Naive thymus-derived CD8-positive, alpha-beta T cell (primary cell): ENCODE measurements at places on chromosomes 1 and 21.
A peak's percentile ranks its signal among the peaks of the same experiment; 100 is the strongest.

- H3K27me3 ChIP-seq: no peaks in the 10 kb centered on the region
- peaks cover 32% of the 10 kb centered on the region for H3K4me1 ChIP-seq
- H3K4me3 ChIP-seq: no peak overlapping the region
- H3K27ac ChIP-seq: no peak overlapping the region
- DNase-seq: no peak
These were observed 197.1 kb downstream of the TOMM20 start for GRCh38 chr1:234931404-234931973.

- peak overlapping the region; percentile 72 for H3K4me3 ChIP-seq
- peak overlapping the region; percentile 99 for H3K27ac ChIP-seq
- no peaks in the 10 kb centered on the region for H3K27me3 ChIP-seq
- peaks cover 79% of the 10 kb centered on the region for H3K4me1 ChIP-seq
- H3K36me3 ChIP-seq: no peaks in the 10 kb centered on the region
- peak; percentile 58 for DNase-seq
These were observed 15.9 kb upstream of the BTG2 start for GRCh38 chr1:203289281-203289981.

GRCh38 chr21:45498646-45499000 is 43.6 kb downstream of the SLC19A1 start:
- no peak for DNase-seq
- H3K4me1 ChIP-seq: no peaks in the 10 kb centered on the region
- H3K27ac ChIP-seq: no peak overlapping the region
- H3K27me3 ChIP-seq: no peaks in the 10 kb centered on the region
- no peak overlapping the region for H3K4me3 ChIP-seq

DNA sequence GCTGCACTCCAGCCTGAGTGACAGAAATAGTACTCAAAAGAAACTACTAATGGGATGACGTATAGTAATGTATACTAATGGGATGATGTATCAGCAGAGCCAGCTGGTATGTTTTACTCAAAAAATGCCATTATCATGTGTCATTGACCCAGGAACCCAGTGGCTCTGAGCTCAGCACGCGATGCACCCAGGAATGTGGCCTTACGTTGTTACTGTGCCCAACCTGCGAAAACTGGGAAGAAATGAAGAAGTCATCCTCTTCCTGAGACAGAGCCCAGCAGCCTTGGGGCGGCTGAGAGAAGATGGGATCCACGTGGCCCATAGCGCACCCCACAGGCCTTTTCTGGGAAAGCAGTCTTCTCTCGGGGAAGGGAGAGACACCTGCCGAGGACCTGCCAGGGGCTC is 8.8 kb downstream of the UBE2J2 start:
- H3K4me1 ChIP-seq: peaks cover 13% of the 10 kb centered on the region
- H3K27ac ChIP-seq: no peak overlapping the region
- H3K27me3 ChIP-seq: no peaks in the 10 kb centered on the region
- H3K4me3 ChIP-seq: no peak overlapping the region
- DNase-seq: peak; percentile 27
- no peaks in the 10 kb centered on the region for H3K36me3 ChIP-seq

DNA sequence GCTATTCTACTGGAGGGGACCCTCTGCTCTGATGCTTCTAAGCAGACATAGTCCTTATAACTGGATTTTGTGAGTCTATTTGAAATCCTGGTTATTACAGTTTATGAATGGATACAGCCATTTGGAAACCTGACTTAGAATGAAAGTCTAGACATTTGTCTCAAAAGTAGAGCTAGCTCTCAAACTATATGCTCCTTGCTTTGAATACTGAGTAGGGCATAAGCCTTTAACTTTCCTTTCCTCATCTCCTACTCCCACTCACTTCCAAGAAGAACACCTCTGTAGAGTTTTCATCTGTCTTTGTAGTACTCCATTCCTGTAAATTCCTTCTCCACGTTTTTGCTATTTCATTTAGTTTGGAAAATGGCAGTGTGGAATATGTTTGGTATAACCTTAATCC is 9.0 kb upstream of the ARID1A start:
- H3K4me1 ChIP-seq: peaks cover 20% of the 10 kb centered on the region
- H3K27me3 ChIP-seq: no peaks in the 10 kb centered on the region
- H3K36me3 ChIP-seq: no peaks in the 10 kb centered on the region
- DNase-seq: no peak
- H3K4me3 ChIP-seq: no peak overlapping the region

GRCh38 chr1:40690771-40691537 is 550 bp upstream of the NFYC start:
- peaks cover 27% of the 10 kb centered on the region for H3K4me1 ChIP-seq
- H3K27ac ChIP-seq: peak overlapping the region; percentile 92
- no peak for DNase-seq
- peaks cover 11% of the 10 kb centered on the region for H3K36me3 ChIP-seq
- no peaks in the 10 kb centered on the region for H3K27me3 ChIP-seq

DNA sequence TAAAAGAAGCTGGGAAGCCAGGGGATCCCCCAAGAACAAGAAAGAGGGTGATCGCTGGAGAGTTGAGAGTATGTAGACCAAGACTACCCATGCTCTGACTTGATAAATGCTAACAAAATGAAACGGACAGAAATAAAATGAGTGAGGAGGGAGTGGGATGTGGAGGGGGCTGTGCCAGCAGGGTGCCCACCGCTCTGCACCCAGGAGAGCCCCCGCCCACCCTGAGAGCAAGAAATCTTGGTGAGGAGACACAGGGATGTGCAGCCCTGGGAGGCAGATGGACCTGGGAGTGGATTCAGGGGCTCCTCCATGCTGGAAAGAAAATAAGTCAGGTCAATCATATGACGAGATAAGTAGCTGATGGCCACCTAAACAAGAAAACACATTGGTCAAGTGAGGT is 590.9 kb downstream of the AJAP1 start:
- H3K27me3 ChIP-seq: peaks cover 4% of the 10 kb centered on the region
- H3K4me3 ChIP-seq: no peak overlapping the region
- DNase-seq: no peak

GRCh38 chr21:29235714-29236197 is 63.0 kb upstream of the BACH1 start:
- peak overlapping the region; percentile 2 for H3K4me3 ChIP-seq
- H3K36me3 ChIP-seq: no peaks in the 10 kb centered on the region
- H3K27ac ChIP-seq: no peak overlapping the region
- H3K27me3 ChIP-seq: peaks cover 2% of the 10 kb centered on the region
- no peak for DNase-seq

DNA sequence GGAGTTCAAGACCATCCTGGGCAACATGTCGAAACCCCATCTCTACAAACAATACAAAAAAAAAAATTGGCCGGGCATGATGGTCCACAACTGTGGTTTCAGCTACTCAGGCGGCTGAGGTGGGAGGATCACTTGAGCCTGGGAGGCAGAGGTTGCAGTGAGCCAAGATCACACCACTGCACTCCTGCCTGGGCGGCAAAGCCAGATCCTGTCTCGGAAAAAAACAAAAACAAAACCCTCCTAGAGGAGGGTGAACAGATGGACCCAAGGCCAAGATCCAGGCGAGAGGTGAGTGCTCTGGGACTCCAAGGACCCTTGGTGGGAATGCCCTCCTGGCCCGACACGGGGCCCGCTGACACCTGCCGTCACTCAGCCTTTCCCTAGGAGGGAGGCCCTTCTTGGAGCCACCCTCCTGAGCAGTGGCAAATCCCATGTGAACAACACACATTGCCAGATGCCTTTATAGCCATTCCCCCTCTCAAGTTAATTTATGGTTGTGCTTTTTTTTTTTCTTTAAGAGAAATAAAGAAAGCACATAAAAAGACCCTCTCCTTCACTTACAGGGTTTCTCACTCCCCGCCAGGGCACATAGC is 380 bp downstream of the TFF2 start:
- H3K4me1 ChIP-seq: no peaks in the 10 kb centered on the region
- peaks cover 10% of the 10 kb centered on the region for H3K36me3 ChIP-seq
- H3K27me3 ChIP-seq: no peaks in the 10 kb centered on the region

- H3K27me3 ChIP-seq: peaks cover 2% of the 10 kb centered on the region
- H3K36me3 ChIP-seq: no peaks in the 10 kb centered on the region
- H3K4me1 ChIP-seq: peaks cover 2% of the 10 kb centered on the region
- DNase-seq: no peak
- H3K27ac ChIP-seq: no peak overlapping the region
These were observed 14.2 kb downstream of the KCNA2 start for GRCh38 chr1:110591956-110592355.
